Myocyte (in vitro differentiated cells): ENCODE measurements at places on chromosomes 3 and 15.

GRCh38 chr15:57947781-57948180 is 117.7 kb downstream of the ALDH1A2 start:
- no peak for DNase-seq

DNA sequence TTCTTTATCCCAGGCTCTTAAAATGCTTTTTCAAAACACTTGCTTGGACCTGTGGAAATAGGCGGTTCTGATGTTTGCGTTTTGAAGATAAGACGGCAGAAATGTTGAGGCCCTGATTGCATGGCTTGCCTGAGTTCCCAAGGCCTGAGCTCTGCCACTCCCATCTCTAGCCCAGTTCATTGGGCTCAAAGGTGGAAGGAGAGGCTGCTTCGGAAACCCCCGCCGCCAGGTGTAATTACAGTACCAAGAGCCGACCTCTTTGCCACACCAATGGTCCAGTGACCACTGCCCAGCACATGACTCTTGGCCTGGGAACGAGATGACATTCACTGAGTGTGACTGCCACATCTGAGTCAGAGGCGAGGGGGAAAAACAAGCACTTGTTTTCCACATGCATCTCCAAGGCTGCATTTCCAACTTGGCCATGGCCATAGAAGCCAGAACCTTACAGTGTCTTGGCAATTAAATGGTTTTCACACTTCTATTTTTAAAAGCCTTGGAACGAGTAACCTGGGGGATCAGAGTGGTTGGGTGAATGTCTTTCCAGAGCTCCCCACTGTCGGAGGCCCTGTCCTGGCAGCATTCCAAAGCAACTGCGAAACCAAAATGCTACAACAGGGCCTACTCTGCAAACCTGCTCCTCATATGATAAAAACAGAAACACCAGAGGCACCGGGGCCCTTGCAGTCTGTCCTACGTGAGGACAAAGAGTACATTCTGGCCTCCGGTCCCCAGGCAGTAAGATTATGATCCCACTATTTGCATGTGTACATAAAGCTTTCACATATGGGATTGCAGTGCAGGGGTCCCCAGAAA is 63.8 kb upstream of the CGNL1 start:
- peak; percentile 79 for DNase-seq

DNA sequence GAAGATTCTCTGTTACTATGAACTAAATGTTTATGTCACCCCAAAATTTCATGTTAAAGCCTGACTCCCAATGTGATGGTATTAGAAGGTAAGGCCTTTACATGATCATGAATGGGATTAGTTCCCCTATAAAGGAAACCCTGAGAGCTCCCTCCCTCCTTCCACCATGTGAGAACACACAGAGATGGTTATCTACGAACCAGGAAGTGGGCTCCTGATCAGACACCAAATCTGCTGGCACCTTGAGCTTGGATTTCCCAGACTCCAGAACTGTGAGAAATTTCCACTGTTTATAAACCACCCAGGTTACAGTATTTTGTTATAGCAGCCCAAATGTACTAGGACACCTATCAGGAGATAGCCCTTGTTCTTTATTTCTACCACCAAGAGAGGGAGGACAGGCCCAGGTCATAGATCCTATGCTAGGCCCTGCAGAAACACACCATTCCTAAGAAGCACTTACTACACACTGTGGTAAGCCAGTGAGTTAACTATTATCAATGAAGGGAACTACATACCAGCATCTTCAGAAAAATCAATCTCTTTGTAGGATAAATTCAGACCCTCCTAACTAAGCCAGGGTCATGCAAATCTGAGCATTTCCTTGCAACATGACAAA is 59.0 kb downstream of the PRKAR2A start:
- no peak for DNase-seq

GRCh38 chr3:13093687-13094086 is 20.5 kb upstream of the IQSEC1 start:
- DNase-seq: no peak

DNA sequence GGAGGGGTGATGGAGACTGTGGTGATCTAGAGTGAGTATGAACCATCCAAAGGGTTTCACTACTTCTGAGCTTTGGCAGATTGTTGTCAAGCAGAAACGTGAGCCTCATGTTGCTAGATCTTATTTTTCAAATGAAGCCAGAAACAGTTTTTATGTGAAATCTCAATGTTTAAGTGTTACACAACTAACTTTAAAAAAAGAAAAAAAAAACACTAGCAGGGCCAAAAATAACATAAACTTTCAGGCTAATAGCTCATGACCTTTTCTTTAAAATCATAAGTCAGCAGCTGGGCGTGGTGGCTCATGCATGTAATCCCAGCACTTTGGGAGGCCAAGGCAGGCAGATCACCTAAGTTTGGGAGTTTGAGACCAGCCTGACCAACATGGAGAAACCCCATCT is 2.1 kb upstream of the HTR3D start:
- DNase-seq: no peak

DNA sequence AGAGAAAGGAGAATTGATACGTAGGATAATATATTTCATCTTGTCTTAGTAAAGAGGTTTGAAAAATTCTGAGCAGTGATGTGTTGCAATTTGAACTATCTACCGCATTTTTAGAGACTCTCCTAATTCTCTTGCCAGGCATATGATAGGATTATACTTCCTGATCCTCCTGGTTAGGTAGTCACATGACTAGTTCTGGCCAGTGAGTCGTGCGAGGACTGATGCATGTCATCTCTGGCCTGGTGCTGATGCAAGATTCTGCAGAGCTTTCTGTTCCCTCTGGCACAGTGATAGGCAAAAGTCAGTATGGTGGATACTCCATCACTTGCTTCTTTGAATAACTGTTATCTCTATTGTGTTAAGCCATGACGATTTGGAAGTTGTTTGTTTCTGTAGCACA is 277.6 kb upstream of the NAALADL2 start:
- DNase-seq: no peak

GRCh38 chr3:152159328-152159727 is 109.4 kb upstream of the MBNL1 start:
- peak; percentile 43 for DNase-seq

DNA sequence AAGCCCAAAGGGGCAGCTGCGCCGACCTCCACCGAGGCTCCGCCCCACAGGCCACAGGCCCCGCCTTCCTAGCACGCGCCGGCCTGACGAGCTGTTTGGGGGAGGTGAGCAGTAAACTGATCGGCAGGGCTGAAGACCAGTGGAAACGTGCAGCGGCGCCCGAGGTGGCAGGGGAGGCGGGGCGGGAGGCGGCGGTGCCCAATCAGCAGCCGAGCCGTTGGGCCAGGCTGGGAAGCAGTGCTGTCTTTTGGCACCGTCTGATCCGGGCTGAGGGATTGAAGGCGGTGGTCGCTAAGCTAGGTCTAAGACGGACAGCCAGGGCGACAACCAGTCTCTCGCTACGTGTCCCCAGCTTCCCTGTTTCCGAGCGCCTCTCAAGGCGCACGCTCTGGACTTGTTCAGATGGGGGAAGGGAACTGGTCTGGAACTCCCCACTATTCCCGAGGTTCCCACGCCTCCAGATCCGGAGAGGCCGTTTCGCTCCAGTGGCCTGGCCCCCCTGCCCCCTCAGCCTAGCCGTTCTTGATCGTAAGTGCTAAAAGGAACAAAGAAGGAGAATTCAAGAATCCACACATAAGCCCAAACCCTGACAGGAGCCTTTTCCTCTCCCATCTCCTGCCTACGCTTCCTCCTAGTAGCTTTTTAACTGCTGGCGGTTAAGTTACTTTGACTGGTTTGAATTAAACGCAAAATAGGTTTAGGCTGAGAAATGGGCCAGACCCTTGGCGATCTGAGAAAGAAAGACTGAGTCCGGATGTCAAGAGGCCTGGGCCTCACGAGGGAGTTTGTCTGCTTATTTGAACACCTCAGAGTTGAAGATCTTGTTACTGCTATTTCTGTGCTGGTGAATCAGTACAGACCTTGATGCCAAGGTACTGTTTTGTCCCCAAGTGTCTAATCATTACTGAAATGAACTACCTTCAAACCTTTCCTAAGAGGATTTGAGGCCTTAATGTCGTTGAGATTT is at the start of gene FMN1:
Gene FMN1 (minus strand): TSS at position 11 of the 967 bp plus-strand sequence. CDS start 39,800 bp downstream, outside the sequence.
- peak; percentile 95 for DNase-seq

DNA sequence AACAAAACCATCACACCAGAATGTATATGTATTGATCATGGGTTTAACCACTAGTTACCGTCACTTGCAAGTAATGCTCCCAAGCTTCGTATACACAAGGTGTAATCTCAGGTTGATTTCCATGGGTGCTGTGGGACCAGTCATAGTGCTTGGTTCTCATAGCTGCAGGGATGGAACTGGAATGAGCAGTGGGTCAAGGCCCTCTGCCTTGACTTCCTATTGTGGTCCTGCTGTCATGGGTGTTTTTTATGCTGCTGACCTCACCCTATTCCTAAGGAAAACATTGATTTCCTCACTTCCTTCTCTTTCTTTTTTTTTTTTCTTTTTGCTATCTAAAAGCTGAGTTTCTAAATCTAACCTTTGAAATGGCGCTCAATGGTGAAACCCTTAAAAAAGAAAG is 325.6 kb upstream of the RASGRP1 start:
- no peak for DNase-seq

GRCh38 chr15:70892002-70892911 is at the start of the genes LRRC49 and THAP10:
LRRC49 (plus strand) TSS chr15:70892826; CDS start chr15:70892895, 69 bp downstream.
THAP10 (minus strand) TSS chr15:70892433; CDS start chr15:70892272, 161 bp downstream.
- peak; percentile 92 for DNase-seq

- DNase-seq: peak; percentile 36
These were observed 343.2 kb upstream of the ADAMTS9 start for GRCh38 chr3:65030847-65031463.

DNA sequence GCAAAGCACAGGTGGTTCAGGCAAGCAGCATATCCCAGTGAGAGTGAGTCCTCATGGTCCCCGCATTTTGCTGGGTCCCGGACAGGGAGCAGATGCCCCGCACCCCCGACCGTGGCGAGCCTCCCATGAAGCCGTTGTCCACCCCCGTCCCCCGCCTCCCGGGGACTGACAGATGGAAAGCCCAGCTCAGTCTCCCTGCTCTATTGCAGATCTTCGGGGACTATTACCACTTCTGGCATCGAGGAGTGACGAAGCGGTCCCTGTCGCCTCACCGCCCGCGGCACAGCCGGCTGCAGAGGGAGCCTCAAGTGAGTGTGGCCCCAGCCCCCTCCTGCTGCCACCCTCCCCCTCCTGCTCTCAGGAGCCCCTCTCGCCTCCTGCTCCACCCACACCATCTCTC is 7.7 kb downstream of the FURIN start:
- DNase-seq: no peak

DNA sequence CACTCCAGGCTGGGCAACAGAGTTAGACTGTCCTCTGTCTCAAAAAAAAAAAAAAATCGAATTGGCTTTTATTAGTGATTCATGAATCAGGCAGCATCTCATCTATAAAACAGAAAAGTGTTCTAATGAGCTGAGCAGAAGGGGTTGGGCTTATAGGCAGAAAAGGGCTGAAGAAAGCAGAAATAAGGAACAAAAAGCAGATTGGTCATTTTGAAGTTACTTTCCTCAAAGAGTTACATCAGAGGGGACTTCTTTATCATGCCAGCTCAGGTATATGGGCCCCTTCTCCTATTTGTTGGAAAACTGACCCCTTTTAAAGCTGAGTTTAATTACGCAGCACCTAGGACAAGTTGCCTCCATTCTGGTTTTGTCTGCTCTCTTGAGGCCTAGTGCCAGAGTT is 722 bp upstream of the POGLUT1 start:
- DNase-seq: no peak

DNA sequence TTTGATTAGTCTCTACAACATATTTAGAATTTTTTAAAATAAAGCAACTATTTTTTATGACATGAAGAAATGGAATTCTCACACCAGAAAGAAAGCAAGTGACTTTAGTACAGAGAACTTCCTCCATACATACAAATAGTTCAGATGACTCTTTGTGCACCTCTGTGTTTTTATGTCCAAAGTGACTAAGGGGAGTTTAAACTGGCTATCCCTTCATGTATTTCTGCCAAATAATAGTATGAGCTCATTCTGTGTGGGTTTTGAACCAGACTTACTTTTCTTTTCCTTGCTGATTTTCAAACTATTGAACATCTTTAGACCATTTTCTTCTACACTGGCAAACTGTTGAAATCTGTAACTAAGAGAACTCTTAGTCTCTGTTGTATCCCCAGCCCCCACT is 196.3 kb downstream of the EPHA3 start:
- DNase-seq: no peak

GRCh38 chr3:70856414-70857162 is 544.1 kb upstream of the MDFIC2 start:
- DNase-seq: no peak

DNA sequence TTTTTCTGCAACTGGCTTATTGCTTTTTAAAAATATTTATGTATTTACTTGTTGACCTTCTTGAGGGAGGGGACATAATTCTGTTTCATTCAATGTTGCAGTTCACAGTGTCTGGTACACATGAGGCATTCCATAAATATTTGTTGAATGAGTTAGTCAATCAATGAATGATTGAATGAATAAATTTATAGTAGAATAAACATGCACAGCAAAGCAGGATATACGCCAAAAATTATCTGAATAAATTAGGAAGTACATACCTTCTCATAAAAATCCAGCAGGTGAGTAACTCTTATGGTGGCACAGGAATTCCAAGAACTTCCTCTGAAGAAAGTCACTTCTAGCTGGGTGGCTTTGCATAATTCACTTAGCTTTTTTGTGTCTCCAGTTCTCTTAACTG is 469.4 kb upstream of the ATP11B start:
- no peak for DNase-seq

GRCh38 chr3:112773864-112774263 is 72.8 kb downstream of the CD200R1L start:
- no peak for DNase-seq

- DNase-seq: peak; percentile 72
These were observed 41.2 kb upstream of the UBE2Q2 start for GRCh38 chr15:75801859-75802593.

DNA sequence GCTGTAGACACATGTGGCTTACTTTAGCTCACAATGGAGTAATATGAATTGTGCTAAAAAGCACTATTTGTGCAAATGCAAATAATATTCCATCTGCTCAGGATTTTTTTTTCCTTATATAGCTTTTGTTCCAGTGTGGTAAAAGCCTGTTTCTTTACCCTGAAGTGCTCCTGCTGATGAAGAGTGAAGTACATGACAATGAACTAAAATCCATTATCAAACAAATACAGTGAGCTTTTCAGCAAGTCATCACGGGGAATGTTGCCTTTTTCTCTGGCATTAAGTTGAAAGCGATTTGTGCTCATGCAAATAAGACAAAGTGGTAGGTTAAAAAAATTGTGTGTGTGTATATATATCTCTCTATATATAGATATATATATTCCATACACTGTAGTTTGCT is 28.6 kb upstream of the CCDC39 start:
- DNase-seq: no peak

- no peak for DNase-seq
These were observed 93.2 kb downstream of the CACNA2D3 start for GRCh38 chr3:54215521-54215920.

DNA sequence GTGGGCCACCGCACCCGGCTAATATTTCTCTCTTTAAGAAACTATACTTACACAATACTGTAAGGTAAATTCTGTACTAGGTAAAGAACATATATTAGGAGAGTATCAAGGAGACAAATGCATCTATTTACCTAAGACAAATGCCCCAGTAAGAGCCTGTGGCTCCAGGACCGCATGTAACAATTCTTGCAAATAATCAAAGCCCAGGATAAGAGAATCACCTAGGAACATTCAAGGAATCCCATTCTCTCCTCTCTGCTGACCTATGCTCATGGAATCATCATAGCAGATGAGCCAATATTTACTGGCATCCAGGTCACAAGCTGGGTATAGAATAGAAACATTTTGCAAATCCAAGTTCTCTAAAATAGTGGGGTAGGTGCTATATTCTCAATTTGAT is 347.7 kb downstream of the FOXP1 start:
- DNase-seq: no peak

GRCh38 chr15:83065431-83065830 is 1.6 kb downstream of the BTBD1 start:
- no peak for DNase-seq

GRCh38 chr3:86988235-86988634 is 2.7 kb downstream of the VGLL3 start:
- DNase-seq: no peak

- DNase-seq: no peak
These were observed 16.7 kb downstream of the PATL2 start for GRCh38 chr15:44694416-44694815.
